PC-9 (cell line): ENCODE measurements at places on chromosomes 2 and 18. TPM values are rescaled to one million over a fixed set of nuclear protein-coding genes. Genes with fewer than 3 reads are reported as not detected.

Gene ZNF2
- 2.9 and 4.9 TPM in 2 replicates for total RNA-seq

Gene GAREM2
- total RNA-seq, result 0.96 and 1.7 TPM in 2 replicates

GRCh38 chr2:27018142-27018541, 14.6 kb upstream of the TMEM214 start:
- H3K36me3 ChIP-seq, result 0 out of 2 replicates have a peak, but pooled peaks cover 5% of the 10 kb centered on the region
- H3K27ac ChIP-seq, result no peak overlapping the region
- no peak for DNase-seq
- no peak overlapping the region for H3K4me3 ChIP-seq
- peaks cover 61% of the 10 kb centered on the region for H3K4me1 ChIP-seq

- H3K4me1 ChIP-seq, result no peaks in the 10 kb centered on the region
- DNase-seq, result no peak
- no peak overlapping the region for H3K27ac ChIP-seq
These were observed 250.0 kb downstream of the SOX11 start for GRCh38 chr2:5942204-5942603.

DNA sequence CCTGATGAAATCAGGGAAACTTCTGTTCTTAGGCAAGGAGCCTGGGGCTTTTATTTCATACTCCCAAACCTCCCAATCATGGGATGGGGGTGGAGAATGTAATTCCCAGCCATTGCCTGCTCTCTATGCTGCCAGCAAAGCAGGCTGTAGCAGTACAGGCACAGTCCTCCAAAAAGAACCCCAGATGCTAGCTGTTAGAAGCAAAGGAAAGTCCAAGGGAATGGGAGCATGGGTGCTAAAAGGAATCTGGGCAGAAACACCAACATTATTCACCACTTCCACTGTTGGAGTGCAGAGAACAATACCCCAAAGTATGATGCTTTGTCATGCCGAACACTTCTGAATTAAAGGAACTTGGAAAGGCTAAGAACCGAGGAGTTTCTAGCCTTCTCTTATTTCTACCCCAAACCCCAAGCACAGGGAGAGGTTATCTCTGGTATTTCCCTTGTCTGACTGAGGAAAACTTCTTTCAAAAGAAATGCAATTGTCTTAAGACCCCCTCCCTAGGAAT, 24.7 kb downstream of the MDH1 start:
- H3K4me3 ChIP-seq, result no peak overlapping the region
- no peak for DNase-seq
- peaks cover 38% of the 10 kb centered on the region for H3K4me1 ChIP-seq
- H3K27me3 ChIP-seq, result no peaks in the 10 kb centered on the region
- peak overlapping the region; percentile 94; the same call in 1 of the 2 replicates for H3K27ac ChIP-seq

DNA sequence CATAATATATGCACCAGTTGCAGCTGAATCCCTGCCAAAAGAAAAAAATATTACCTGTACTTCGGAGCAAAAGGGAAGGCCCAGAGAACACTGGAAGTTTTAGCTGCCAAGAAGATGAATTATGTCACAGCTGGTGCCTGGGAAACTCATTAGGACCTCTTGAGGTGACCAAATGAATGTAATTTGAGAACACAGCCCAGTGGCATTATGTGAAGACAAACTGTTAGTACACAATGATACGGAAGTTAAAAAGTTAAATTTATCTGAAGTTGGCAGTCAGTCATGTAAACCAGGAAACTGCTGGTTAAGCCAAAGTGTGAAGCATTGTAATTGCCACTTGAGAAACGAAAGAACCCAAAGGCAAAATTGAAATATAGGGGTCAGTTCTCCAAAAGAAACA, 80.7 kb downstream of the EML4 start:
- 0 out of 2 replicates have a peak, but pooled peaks cover 9% of the 10 kb centered on the region for H3K36me3 ChIP-seq
- peak; percentile 65 for DNase-seq
- no peak overlapping the region for H3K4me3 ChIP-seq
- no peak overlapping the region for H3K27ac ChIP-seq
- no peaks in the 10 kb centered on the region for H3K4me1 ChIP-seq

GRCh38 chr2:109302319-109302718, 173.3 kb downstream of the SH3RF3 start:
- H3K27me3 ChIP-seq, result no peaks in the 10 kb centered on the region
- no peak overlapping the region for H3K4me3 ChIP-seq
- no peak overlapping the region for H3K27ac ChIP-seq
- DNase-seq, result no peak

- no peaks in the 10 kb centered on the region; the same call in 1 of the 2 replicates for H3K36me3 ChIP-seq
- H3K4me1 ChIP-seq, result no peaks in the 10 kb centered on the region
- no peak for DNase-seq
- no peaks in the 10 kb centered on the region for H3K27me3 ChIP-seq
These were observed 257.5 kb upstream of the EPAS1 start for GRCh38 chr2:46039543-46040303.
